Activated naive CD4-positive, alpha-beta T cell treated with anti-CD3 and anti-CD28 coated beads for 36 hours (primary cell): ENCODE measurements at places on chromosomes 2 and 18.

DNA sequence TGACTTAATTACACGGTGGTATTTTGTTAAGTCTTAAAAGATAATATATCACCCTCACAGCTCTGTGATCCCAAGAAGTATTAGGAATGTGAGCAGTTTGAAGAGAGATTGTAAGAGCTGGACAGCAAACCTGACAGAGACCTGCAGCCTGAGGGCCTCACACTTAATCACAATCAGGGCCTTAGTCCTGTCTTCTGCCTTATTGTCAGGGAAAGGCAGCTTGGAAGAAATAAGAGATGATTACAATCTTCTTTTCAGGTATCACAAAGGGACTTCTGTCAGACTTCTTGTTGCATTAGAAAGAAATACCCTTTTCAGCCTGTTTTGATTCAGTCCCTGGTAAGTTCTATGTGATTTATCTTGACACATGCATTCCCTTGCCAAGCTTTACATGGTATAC lies 1433.8 kb upstream of the SLC39A10 start:
- no peak for DNase-seq

DNA sequence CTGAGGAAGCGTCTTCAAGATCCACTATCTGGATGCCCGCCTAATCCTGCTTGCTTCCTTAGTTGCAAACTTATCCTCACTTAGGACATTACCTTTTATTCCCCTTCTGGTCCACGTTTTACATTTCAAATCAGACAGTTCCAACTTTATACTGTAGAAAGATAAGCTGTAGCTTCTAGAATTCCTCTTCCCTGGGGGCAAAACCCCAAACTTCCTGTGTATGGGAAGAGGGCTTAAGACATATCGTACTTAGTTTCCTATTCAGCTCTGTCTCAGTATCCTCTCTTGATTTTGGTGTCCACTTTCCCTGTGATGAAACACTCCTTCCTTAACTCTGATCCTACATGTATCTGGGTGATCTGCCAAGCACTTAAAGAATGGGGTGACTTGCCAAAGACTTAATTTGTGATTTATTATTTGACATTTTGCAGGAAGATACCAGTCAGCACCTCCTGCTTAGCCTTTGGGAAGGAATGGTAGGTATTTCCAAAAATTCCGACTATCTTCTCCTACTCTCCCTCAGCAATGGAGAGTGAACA lies 245.2 kb downstream of the CDCA7 start:
- DNase-seq: no peak

DNA sequence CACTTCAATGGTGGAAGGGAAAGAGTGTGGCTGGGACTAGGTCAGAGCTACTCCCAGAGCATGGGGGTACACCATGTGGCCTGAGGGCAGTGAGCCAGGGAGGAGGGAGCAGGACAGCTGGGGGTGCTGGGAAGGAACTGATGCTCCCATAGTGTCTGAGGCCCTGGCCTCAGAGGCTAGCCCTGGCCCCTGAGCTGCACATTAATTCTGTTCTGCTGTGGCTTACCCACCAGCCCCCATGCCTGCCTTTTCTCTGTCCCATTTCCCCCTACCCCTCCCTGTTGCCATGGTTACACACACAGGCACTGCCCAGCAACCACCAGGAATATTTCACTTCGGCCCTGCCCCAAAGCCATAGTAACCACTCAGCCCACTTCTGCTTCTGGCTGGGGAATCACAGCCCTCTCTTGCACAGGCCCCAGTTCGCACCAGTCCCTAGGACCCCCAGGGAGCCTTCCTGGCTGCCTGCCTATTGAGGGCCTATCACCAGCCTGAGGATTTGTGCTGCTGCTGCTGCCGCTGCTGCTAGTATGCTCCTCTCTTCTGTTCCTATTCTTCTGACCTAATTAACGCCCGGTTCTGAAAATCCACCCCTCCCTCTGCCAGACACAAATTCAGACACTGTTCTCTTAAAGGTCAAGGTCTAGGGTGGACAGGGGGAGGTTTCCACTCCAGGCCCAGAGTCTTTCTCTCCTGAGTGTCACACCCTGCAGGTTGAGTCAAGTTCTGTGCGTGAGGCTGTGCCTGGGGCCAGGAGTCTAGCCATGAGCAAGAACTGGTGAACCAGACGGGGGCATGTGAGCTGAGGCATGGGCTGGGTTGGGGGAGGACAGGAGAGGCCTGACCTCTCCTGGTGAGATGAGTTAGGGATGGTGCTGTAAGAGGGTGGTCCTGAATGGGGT lies 87.1 kb upstream of the MCFD2 start:
- DNase-seq: no peak

- no peak for DNase-seq
Observed at GRCh38 chr2:43367012-43367782, 140.8 kb upstream of the ZFP36L2 start.

GRCh38 chr2:9639000-9639602 lies 8.3 kb upstream of the YWHAQ start:
- DNase-seq: no peak

DNA sequence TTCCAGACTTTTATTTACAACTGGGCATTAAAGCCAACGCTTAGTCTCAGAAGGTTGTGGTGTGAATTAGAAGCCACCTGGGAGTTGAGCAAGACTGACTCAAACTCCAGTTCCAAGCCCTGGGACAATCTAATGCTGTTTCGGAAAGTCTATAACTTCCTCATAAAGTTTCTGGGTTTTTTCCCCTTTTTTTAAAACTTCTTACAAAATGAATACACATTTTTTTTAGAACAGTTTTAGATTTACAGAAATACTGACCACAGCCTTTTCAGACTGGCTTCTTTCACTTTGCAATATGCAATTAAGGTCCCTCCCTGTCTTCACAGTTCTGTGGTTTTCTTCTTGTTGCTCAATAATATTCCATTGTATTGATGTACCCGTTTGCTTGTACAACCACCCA lies 115.9 kb upstream of the TWIST2 start:
- DNase-seq: no peak

DNA sequence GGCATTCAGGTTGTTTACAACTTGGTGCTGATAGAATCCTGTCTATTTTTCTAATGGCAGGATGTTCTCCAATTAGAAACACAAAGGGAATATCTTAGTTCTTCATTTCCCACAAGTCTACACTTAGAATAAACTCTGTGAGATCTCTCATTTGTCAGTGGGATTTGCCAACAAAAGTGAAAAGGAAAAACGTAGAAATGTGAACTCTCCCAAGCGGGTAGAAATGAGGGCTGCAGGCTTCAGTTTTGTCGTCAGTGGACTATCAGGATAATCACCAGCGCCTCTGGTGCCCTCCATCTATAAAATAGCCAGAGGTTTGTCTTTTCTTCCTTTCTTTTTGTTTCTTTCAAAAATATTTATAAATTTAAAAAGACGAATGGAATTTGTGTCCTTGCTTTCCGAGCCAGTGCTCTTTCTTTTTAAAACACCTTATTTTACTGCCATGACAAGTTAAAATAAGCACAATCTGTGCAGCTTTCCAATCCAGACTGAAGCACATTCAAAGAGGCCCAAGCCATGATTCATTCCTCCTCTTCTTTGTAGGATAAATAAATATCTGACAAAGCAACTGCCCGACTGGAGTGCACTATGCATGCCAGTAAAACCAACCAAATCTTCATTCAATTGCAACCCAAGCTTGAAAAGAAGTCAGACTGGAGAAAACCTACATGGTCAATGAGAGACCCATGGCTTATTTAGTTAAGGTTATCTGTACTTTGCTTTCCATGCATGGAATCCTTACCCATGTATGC lies 185.8 kb downstream of the ANKRD44 start:
- no peak for DNase-seq

GRCh38 chr2:74029714-74030397 lies 45.1 kb downstream of the TET3 start:
- DNase-seq: no peak

GRCh38 chr2:72581560-72582181 lies 244.2 kb downstream of the EXOC6B start:
- DNase-seq: no peak

DNA sequence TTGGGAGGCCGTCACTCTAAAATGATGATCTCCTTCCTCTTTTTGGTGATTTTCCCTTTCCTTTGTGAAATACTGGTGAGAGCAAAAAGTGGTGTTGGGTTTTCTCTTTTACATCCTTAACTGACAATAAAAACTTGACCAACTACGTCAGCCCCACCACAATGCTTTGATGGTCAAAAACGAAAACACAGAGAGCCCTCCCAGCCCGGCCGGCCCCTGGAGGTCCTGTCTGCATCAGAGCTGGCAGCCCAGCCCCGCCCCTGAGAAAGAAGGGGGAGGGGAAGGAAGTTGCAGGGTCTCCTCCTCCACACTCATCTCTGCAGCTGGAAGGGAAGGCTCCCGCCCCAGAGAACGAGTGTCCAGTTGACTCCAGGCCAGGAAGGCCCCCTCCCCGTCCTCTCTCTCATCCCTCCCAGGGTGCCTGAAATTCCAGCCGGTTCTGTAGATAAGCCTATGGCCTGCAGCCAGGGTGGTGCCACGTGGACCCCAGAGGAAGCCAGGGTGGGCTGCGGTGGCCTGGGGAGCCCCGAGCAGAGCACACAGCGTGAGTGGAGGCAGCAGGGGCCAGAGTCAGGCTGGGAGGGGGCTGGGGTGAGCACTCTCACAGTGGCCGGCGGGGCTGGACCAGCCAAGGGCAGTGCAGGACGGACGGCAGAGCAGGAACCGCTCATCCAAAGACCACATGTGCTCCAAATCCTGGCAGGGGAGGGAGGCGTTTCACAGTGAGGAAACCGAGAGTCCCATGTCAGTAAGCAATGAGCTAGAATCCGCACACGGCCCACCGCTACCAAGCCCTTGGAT lies 19.8 kb downstream of the BIN1 start:
- no peak for DNase-seq

GRCh38 chr18:5627776-5628511 lies 84.1 kb upstream of the EPB41L3 start:
- no peak for DNase-seq

GRCh38 chr2:201383136-201383535 lies 26.0 kb upstream of the FLACC1 start:
- no peak for DNase-seq

GRCh38 chr2:31997653-31998052 lies 13.2 kb downstream of the MEMO1 start:
- no peak for DNase-seq

GRCh38 chr2:135820003-135820618 lies 16.9 kb downstream of the LCT start:
- peak; percentile 94 for DNase-seq

GRCh38 chr2:225725726-225726125 lies 326.2 kb downstream of the NYAP2 start:
- DNase-seq: no peak

GRCh38 chr2:169562519-169562918 lies 11.1 kb downstream of the FASTKD1 start:
- no peak for DNase-seq

GRCh38 chr2:29991086-29991485 lies 69.7 kb upstream of the ALK start:
- DNase-seq: no peak

GRCh38 chr18:35163014-35163539 lies 77.8 kb upstream of the ZNF397 start:
- DNase-seq: no peak

DNA sequence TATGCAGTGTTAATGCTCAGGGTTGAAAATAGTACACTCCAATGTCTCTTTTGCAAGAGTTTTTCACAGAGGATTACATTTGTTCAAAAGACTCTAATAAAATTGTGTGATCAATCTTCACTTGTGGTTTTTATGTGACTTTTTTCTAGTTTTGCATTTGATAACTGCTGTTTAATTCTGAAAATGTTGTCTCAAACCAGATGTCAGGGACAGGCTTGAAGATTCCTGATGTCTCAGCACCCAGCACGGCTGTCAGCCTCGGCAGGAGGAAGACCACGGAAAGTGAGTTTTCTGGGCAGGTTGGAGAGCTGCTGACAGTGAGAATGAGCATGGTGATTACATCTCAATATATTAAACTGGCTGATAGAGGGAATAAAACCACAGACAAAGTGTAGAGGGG lies 9.1 kb downstream of the SOX11 start:
- no peak for DNase-seq

DNA sequence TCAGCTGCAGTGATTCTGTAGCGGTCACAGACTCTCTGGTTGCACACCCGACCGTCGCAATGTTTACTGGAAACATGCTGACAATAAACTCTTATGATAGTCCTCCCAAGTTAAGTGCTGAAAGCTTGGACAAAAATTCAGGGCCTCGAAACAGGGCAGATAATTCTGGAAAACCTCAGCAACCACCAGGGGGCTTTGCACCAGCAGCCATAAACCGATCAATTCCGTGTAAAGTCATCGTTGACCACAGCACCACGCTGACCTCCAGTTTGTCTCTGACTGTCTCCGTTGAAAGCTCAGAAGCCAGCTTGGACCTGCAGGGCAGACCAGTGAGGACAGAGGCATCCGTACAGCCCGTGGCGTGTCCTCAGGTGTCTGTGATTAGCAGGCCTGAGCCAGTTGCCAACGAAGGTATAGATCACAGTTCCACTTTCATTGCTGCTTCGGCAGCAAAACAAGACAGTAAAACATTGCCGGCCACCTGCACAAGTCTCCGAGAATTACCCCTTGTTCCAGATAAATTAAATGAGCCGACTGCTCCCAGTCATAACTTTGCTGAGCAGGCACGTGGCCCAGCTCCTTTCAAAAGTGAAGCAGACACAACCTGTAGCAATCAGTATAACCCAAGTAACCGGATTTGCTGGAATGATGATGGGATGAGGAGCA lies 166.1 kb downstream of the ASXL3 start:
- no peak for DNase-seq

- peak; percentile 49 for DNase-seq
Observed at GRCh38 chr2:101361522-101361921, 25.8 kb downstream of the CREG2 start.

GRCh38 chr2:236717729-236718128 lies 148.1 kb downstream of the ACKR3 start:
- no peak for DNase-seq

GRCh38 chr18:55328301-55328700 lies 259.7 kb downstream of the TCF4 start:
- no peak for DNase-seq

DNA sequence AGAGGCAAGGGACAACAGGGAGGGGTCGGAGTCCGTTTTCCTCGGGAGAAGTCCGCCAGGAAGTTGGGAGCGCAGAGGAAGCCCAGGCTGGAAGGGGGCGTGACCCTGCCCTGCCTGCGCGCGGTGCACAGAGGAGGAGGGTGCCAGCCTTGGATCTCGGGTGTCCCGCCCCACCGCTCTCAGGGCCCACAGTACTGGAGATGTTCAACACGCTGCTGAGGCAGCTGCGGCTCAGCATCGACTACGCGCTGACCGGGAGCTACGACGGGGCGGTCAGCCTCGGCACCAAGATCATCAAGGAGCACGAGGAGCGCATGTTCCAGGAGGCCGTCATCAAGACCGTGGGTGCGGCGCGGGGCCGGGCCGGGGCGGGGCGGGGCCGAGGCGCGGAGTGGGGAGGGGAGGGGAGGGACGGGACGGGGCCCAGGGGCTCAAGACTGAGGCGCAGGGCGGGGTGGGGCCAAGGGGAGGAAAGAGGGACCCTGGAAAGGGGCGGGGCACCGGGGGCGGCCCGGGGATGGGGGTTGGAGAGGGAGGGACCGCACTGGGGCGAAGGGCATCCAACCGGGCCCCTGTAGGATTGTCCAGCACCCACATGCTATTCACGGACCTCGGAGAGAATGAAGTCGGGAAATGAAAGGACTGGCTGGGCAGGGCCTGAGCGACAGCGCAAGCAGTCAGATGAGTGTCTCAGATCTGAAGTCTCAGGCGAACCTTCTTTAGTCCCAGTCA lies 36.6 kb downstream of the POMC start:
- peak; percentile 11 for DNase-seq
